Spinal cord (tissue), 10 donors: ENCODE measurements at places on chromosomes 3 and 15.

- no peaks in the 10 kb centered on the region for H3K36me3 ChIP-seq
- H3K4me3 ChIP-seq = no peak overlapping the region
- peak; percentile 23 for DNase-seq
- no peaks in the 10 kb centered on the region for H3K27me3 ChIP-seq
- H3K27ac ChIP-seq = peak overlapping the region; percentile 15
These were observed 64.3 kb downstream of the DUT start for GRCh38 chr15:48395521-48396011.

DNA sequence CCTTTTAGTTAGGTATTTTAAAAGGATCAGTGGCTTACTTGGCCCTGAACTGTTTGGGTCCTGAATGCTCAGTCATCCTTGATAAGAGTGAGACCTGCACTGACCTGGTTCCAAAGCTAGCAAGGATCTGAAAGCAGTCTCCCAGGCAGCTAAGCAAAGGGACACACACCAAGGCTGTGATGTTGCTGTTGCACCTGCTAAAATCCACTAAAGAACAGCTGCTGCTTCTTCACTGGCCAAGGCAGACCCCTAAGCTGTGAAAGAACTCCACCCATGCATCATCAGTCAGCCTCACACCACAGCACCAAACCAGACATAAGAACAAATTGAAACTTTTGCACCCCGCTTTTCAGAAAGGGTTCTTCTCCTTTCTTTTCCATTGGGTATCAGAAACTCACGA lies 213.4 kb upstream of the STT3B start:
- DNase-seq = no peak
- no peak overlapping the region for H3K27ac ChIP-seq
- H3K4me1 ChIP-seq = no peaks in the 10 kb centered on the region
- H3K27me3 ChIP-seq = no peaks in the 10 kb centered on the region

- no peaks in the 10 kb centered on the region for H3K36me3 ChIP-seq
- H3K4me3 ChIP-seq = no peak overlapping the region
- no peak for DNase-seq
- no peaks in the 10 kb centered on the region for H3K27me3 ChIP-seq
- H3K4me1 ChIP-seq = peaks cover 14% of the 10 kb centered on the region
- no peak overlapping the region for H3K27ac ChIP-seq
These were observed 3.0 kb downstream of the TRPM1 start for GRCh38 chr15:31098491-31098917.

- DNase-seq = no peak
- no peak overlapping the region for H3K4me3 ChIP-seq
- H3K27me3 ChIP-seq = no peaks in the 10 kb centered on the region
- no peak overlapping the region for H3K27ac ChIP-seq
- peaks cover 19% of the 10 kb centered on the region for H3K4me1 ChIP-seq
- H3K36me3 ChIP-seq = no peaks in the 10 kb centered on the region
These were observed 256.1 kb upstream of the PROK2 start for GRCh38 chr3:72041076-72041475.

- peak overlapping the region; percentile 76 for H3K27ac ChIP-seq
- no peak overlapping the region for H3K4me3 ChIP-seq
- peaks cover 9% of the 10 kb centered on the region for H3K4me1 ChIP-seq
- peaks cover 14% of the 10 kb centered on the region for H3K27me3 ChIP-seq
- peak; percentile 78 for DNase-seq
- H3K36me3 ChIP-seq = no peaks in the 10 kb centered on the region
These were observed 305.9 kb upstream of the ARRDC4 start for GRCh38 chr15:97654481-97655076.

DNA sequence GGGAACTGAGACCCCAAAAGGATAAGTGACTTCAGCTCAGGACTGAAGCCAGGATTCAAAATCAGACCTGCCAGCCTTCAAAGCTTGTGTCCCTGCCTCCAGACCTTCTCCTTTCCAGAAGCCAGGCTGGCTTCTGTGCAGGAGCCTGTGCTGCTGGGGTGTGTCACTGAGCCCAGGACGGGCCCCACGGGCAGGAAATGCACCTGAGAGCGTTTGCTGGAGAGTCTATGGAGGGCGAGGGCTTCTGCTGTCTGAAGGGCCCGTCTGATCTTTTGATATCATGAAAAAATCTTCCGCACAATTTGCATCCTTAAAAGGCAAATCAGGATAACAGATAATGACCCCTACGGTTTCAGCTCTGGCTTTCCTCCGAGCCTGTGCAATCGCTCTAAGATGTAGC lies 125.4 kb downstream of the FAM43A start:
- no peaks in the 10 kb centered on the region for H3K27me3 ChIP-seq
- H3K27ac ChIP-seq = no peak overlapping the region
- H3K4me3 ChIP-seq = no peak overlapping the region
- no peak for DNase-seq
- H3K36me3 ChIP-seq = no peaks in the 10 kb centered on the region
- peaks cover 11% of the 10 kb centered on the region for H3K4me1 ChIP-seq

GRCh38 chr15:57819646-57820045 lies 113.1 kb downstream of the POLR2M start:
- no peak overlapping the region for H3K27ac ChIP-seq
- H3K27me3 ChIP-seq = no peaks in the 10 kb centered on the region
- no peak for DNase-seq
- H3K4me3 ChIP-seq = no peak overlapping the region
- H3K4me1 ChIP-seq = no peaks in the 10 kb centered on the region

- no peak overlapping the region for H3K4me3 ChIP-seq
- no peak overlapping the region for H3K27ac ChIP-seq
- no peaks in the 10 kb centered on the region for H3K4me1 ChIP-seq
- H3K36me3 ChIP-seq = no peaks in the 10 kb centered on the region
- H3K27me3 ChIP-seq = no peaks in the 10 kb centered on the region
These were observed 435.4 kb upstream of the RGMA start for GRCh38 chr15:93524432-93524831.

DNA sequence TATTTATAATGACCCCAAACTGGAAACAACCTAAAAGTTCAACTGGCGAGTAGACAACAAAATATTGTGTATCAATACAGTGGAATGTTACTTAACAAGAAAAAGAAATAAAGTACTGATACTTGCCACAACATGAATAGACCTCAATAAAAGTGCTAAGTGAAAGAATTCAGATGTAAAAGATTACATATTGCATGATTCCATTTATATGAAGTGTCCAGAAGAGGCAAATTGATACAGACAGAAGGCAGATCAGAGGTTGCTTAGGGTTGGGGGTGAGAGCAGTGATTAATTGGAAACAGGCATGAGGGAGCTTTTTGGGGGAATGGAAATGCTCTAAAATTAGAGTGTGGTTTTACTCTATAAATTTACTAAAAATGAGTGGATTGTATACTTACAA lies 183.3 kb downstream of the SATB1 start:
- H3K27ac ChIP-seq = no peak overlapping the region

GRCh38 chr3:20047976-20048883 lies 8.0 kb downstream of the KAT2B start:
- H3K27me3 ChIP-seq = no peaks in the 10 kb centered on the region
- H3K36me3 ChIP-seq = no peaks in the 10 kb centered on the region
- H3K4me1 ChIP-seq = peaks cover 25% of the 10 kb centered on the region
- no peak for DNase-seq
- H3K27ac ChIP-seq = peak overlapping the region; percentile 68

GRCh38 chr3:184880276-184881019 lies 68.5 kb downstream of the VPS8 start:
- H3K36me3 ChIP-seq = no peaks in the 10 kb centered on the region
- H3K27me3 ChIP-seq = no peaks in the 10 kb centered on the region
- no peak for DNase-seq
- no peak overlapping the region for H3K27ac ChIP-seq
- H3K4me3 ChIP-seq = no peak overlapping the region
- H3K4me1 ChIP-seq = no peaks in the 10 kb centered on the region

DNA sequence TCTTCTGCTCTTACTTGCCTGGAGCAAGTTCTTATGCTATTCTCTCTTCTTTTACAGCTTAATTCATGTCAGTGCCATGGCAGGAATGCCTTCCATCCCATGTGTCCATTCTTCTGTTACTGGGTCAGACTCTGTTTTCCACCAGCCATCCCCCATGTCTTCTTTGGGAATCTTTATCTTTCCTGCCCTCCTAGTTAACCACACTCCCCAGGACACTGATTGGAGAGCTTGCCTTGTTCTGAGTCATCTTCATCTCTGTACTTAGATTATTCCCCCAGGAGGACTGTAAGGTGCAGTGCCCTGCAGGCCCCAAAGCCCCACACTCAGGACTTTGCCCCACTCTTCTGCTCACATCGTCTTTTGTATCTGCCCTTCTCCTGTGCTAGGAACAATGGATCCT lies 3.6 kb downstream of the ABHD17C start:
- peaks cover 13% of the 10 kb centered on the region for H3K4me1 ChIP-seq
- H3K27ac ChIP-seq = no peak overlapping the region
- H3K4me3 ChIP-seq = no peak overlapping the region
- H3K36me3 ChIP-seq = no peaks in the 10 kb centered on the region

DNA sequence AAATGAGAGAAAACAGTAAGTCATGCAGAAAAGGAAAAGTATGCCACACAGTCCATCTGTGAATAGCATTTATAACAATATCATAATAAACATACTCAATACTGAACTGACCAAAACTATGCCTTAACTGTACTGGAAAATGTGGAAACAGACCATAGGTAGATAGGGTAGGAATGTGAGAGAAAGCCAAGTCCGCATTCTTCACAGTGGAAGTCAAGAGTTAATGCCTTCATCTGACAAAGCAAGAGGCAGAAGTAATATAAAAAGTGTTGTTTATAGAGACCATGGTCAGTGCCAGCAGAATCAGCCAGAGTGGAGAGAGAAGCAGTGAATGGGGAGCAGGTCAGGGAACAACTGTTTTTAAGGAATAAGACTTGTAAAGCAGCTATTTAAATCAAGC lies 52.3 kb downstream of the KBTBD12 start:
- H3K4me3 ChIP-seq = no peak overlapping the region
- H3K36me3 ChIP-seq = no peaks in the 10 kb centered on the region
- H3K27ac ChIP-seq = no peak overlapping the region
- no peaks in the 10 kb centered on the region for H3K4me1 ChIP-seq

- H3K4me3 ChIP-seq = no peak overlapping the region
- no peak for DNase-seq
- H3K27me3 ChIP-seq = no peaks in the 10 kb centered on the region
- H3K36me3 ChIP-seq = no peaks in the 10 kb centered on the region
These were observed 25.4 kb upstream of the CDV3 start for GRCh38 chr3:133548090-133548489.

GRCh38 chr3:71311661-71312046 lies 271.9 kb downstream of the FOXP1 start:
- H3K36me3 ChIP-seq = no peaks in the 10 kb centered on the region
- no peak overlapping the region for H3K27ac ChIP-seq
- no peak for DNase-seq
- H3K4me1 ChIP-seq = peaks cover 3% of the 10 kb centered on the region
- H3K4me3 ChIP-seq = no peak overlapping the region
